Skeletal muscle tissue (tissue), 5 donors: ENCODE measurements at places on chromosomes 2 and 18. TPM values are rescaled to one million over a fixed set of nuclear protein-coding genes. Genes with fewer than 3 reads are reported as not detected.

The LRRTM4 gene
- total RNA-seq: 1.6 TPM

The LINC00305 gene
- not detected for total RNA-seq

The CFAP65 gene
- not detected for total RNA-seq

The EGR4 gene
- not detected for total RNA-seq

The LONRF2 gene
- total RNA-seq: 1.0 TPM

The IL1RN gene
- not detected for total RNA-seq

The NEURL3 gene
- not detected for total RNA-seq

The LRP2 gene
- under 0.01 TPM for total RNA-seq

The PROC gene
- not detected for total RNA-seq

The REG1A gene
- not detected for total RNA-seq

The ALKAL2 gene
- not detected for total RNA-seq
